ENCODE measurements at places on chromosomes 3 and 15.

DNA sequence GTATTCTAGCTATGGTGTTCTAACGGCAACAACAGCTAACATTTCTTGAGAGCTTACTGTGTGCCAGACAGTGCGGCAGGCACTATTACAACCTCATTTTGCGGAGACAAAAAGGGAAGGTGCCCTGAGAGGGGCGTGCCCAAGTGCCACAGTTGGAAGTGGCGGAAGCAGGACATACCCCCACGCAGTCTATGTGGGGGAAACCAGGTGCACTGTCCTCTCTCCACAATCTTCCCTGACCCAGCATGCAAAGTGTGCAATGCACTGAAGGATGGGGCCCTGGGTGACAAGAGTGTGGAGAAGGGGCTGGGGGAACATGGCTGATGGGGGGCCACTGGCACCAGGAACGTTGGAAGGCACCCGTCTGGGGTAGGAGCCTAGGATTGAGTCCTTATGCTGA is 8.6 kb downstream of the ANP32A start:
- no peak for DNase-seq

DNA sequence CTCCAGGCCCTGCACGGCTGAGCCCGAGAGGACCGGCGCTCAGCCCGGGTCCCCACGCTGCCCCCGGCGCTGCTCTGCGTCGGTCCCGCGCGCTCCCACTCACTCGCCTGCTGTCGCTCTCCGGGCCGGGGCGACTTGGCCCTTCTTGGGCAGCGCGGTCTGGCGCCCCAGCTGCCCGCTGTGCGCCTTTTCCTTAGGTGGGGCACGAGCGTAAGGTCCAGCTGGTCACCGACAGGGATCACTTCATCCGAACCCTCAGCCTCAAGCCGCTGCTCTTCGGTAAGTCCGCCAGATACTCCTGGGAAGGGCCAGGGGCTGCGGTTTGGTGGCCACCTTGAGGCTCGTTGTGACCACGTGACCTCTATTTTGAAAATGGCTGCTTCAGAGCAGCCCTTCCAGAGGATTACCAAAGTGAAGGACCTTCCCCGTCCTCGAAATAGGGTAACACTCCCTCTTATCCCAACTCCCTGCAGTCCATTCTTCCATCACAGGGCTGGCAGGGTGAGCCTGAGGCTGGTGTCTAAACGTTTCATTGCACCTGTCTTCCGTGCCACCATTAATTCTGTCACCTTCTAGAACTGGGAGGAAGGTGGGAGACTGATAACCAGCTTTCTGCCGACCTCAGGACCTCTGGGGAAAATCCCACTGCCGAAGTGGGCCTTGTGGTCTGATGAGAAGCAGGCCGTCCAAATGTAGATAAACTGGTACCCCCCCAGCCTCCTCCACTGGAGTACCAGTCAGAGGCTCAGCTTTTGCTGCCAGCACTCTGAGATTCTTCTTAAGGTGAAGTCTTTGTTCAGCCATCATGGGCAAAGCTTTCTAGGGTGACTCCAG is 812 bp downstream of the P4HTM start:
- no peak for DNase-seq

DNA sequence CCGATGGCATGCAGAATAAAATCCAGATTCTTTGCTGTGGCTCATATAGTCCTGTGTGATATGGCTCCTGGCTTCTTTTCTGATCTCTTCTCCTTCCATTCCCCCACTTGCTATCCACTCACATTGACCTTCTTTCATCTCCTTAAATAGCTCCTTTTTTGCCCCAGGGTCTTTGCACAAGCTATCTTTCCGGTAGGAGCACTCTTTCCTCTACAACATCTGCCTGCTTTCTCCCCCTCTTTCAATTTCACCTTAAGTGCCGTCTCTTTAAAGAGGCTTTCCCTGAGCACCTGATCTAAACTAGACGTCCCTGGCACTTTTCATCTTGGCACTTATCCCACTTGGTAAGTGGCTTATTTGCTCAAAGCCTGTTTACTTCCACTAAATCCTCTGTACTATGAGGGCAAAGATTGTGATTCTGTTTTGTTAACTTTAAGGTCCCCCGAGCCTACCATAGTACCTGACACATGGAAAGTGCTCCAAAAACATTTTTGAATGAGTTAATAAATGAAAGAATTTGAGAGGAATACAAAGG is 323.3 kb upstream of the TLE3 start:
- DNase-seq, result no peak

DNA sequence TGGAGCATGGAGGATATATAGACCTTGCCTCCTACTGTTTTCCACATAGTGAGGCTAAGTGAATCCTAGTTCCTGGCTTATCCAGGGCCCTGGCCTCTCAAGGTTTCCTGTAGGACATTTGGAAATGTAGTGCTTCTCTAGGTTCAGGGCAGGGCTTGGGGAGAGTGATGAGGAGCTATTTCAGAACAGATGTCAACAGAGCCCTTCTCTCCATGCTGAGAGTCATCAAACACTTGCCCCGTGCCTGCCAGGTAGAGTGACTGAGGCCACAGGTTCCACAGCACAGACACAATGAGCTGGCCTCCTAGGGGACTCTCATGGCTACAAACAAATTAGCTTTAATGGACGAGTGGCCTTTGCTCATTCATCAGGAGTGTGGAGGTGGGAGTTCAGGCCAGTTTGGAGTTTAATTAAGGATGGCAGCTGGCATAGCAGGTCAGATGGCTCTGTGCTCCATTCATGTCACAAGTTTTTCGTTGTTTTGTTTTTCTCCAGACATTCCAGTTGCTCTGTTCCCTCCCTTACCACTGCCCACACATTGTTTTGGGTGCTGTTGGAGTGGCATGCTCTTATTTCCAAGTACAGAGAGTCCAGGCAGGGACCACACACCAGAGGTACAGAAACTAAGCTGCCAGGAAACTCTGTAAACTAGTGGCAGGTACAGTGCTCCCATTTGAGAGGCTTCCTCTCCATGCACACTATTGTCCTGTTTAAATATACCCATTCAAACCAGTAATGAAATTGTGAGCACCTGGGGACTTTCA is 189.8 kb downstream of the RYR3 start:
- DNase-seq, result no peak

DNA sequence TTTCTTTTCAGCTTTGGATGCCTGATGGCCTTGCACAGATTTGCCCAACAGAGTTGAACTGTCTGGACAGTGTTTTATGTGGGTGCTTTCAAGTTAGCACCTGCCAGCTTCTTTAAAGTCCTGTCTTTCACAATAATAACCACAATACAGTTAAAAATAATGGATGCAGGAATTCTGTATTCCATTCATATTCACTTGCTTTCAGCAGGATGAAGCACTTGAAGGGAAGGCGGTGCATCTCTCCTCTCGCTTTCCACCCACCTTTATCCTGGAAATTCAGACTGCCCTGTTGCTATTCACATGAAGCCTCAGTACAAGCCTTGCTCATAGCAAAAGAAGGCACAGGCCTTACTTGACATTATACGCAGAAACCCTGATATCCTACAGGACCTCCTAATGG is 26.5 kb upstream of the GYG1 start:
- no peak for DNase-seq

DNA sequence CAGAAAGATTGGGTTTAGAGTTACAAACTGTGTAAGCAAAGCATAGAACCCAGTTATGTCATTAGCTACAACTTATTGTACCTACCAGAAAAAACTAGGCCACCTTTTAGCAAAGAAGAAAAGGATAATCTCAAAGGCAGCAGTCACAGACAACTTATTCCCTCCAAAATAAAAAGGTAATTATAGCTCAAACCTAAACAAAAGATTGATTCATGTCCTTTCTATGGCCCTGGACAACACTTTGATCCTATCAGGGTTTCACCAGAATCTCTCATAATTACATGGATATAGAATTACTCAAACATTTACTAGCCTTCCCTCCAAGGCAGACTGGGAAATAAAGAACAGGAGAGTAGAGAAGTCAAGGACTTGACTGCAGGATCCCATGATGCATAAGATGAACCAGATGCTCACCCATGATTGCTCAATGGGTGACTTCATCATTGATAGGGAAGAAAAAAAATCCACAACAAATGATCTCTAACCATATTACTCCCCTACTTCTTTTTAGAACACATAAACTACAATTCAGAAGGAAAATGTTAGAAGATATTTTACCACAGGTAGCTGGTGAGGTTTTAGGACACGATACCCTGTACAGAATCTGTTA is 17.4 kb downstream of the DET1 start:
- no peak for DNase-seq

DNA sequence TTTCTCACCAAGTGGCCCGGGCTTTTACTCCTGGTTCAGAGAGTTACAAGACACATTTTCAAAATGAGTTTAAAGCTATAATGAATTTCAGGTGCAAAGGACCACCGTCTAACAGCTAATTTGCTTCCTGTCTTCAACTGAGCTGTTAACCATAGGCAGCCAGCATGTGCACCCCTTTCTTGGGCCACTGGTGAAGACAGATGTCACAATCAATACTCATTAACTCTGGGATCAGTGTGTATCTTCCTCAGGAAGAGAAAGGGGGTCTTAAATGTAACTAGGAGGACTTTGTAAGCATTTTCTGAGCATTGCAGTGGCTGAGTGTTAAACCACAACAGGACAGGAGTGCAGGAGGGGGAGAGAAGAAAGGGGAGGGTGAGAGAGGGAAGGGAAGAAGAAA is 750.7 kb upstream of the CFAP20DC start:
- DNase-seq, result no peak

- no peak for DNase-seq
Measured at GRCh38 chr15:67724691-67725375, 100.5 kb upstream of the SKOR1 start.

DNA sequence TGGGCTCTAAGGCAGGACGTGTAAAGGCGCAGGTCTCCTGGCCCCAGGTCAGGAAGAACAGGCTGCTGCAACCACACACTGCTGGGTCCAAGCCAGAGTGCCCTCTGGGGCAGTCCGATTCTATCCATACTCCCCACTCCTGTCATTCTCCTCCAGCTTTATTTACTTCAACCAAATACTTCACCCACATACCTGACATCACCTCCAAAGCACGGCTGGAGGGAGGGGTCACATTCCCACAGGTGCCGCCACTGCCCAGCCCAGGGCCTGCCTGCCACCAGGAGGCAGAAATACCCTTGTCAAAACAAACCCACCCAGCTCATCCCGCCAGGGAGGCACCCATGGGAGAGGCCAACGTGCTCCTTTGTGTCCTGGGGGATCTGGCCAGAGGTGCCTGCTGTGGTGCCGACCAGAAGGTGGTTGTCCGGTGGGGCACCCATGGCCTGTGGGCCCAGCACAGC is 100.4 kb downstream of the DAPK2 start:
- DNase-seq, result no peak
